Lung microvascular endothelial cell (primary cell): ENCODE measurements at places on chromosomes 6 and 20.

DNA sequence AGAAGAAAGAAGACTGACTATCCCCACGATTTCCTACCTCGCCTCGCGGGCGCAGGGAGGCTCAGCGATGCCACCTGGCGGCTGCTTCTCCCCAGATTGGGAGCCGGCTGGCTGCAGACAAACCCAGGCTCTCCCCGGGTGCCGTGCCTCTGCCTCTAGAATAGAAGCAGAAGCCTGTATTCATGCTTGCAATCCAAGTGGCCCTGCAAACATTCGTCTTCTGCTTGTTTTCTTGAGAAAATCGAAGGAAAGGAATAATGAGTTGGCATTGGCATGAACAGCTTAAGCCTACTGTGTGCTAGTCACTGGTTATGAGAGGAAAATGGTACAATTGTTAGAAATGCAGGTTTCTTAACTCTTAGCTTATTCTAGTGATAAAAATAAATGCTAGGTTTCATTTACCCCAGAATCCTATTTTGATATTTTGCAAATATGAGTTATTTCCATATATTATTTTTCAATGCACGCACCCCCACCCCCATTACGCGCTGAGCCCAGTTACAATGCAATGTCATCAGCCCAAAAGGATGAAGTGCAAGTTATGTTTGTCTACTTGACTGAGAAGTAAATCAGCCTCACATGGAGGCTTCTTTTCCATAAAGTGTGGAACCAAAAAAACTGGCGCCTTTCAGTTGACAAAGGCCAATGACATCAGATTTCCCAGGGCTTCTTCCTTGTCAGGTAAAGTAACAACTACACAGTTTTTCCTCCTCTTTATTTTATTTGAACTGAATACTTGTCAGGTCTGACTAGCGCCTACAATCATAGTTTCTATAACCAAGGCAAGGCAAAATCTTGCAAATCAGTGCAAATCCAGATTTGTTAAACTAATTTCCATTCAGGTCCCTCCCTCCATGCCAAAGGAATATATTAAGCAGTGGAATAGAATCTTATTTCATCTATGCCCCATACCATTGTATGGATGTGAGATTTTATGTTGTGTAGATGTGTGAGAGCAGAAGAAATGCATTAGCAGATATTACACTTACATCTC, 3.9 kb upstream of the SOX4 start:
- DNase-seq = peak; percentile 88

DNA sequence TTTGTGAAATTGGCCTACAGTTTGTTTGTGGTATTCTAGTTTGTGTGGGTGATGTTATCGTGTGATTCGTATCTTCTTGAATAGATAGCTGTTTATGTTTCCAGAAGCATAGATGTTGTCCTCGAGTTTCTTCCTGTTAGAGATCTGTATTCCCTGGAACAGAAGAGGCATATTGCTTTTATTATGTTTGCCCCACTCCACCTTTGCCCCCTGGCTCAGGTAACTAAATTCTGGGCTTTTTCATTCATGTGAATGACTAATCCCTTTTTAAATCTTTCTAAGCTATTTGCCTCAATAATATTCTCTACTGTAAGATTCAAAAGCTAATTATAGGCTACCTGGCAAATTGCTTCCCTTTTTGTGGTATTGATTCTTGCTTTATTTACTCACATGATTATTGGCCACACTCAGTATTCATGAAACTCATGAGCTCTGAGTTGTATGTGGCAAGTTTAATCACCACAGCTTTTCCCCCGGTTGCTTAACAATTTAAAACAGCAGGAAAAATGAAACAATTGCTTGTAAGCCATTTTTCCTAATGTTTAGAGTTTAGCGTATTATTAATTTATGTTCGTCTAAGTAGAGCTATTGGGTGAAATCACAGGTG, 12.6 kb downstream of the RNF217 start:
- no peak for DNase-seq

- no peak for DNase-seq
These were observed 9.7 kb downstream of the SCAF8 start for GRCh38 chr6:154742891-154743290.

DNA sequence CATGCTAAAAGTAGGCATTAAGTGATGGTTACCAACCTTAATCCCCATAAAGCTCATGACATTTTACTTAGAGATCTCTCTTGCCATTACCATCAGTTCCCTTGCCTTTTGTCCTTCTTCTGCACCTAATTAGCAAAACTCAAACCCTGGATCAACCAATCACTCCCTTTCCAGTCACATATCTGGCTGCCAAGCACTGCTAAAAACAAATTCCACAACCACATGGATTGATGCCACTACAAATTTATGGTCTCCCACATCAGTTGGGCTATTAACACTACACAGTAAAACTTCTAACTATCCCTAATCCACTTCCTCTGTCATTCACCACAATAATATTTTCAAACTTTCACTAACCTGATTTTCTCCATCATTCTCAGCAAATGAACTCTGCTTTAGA, 54.3 kb upstream of the RNF146 start:
- DNase-seq = no peak

DNA sequence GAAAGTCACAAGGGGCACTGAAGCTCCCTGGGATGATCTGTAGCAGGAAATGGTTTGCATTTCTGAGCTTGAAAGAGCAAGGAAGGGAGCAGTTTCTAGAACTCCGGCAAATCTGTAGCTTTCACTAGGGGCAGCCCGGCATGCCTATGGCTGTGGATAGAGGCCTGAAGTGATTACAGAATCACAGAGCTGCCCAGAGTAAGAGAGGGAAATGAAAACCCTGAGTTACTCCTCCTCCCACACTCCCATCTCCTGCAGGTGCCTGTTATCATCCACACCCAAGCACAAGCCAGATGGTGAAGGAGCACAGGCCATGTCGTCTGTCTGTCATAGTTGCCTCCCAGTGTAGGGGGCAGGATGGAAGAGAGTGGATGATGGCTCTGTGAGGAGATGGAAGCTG, 37.1 kb downstream of the HLA-F start:
- DNase-seq = peak; percentile 16

- no peak for DNase-seq
These were observed 91.8 kb upstream of the TNFAIP3 start for GRCh38 chr6:137775227-137775626.

- peak; percentile 43 for DNase-seq
These were observed 61.3 kb upstream of the EPB41L1 start for GRCh38 chr20:36093025-36093803.

GRCh38 chr6:126444659-126445273, 104.9 kb downstream of the CENPW start:
- DNase-seq = no peak

GRCh38 chr6:13941902-13942301, 17.1 kb downstream of the RNF182 start:
- no peak for DNase-seq

DNA sequence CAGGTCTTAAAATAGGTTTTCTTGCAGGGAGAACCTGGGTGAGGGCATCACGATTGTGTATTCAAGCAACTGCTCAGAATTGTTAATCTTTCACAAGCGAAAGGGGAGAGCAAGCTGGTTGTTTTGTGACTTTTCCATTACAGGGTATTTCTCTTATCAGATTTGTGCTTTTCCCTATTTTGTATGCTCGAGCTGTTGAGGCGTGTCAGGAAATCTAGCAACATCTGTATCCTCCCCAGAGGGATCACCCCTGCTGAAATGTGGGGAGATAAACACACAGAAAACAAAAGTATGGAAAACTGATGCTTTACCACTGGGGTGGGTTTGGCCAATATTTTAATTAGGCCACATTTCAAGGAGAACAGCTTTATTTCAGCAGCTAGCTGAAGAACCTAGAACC, 187.0 kb downstream of the DTNBP1 start:
- peak; percentile 90 for DNase-seq

- DNase-seq = peak; percentile 58
These were observed 28.8 kb downstream of the RWDD2A start for GRCh38 chr6:83221889-83222479.

DNA sequence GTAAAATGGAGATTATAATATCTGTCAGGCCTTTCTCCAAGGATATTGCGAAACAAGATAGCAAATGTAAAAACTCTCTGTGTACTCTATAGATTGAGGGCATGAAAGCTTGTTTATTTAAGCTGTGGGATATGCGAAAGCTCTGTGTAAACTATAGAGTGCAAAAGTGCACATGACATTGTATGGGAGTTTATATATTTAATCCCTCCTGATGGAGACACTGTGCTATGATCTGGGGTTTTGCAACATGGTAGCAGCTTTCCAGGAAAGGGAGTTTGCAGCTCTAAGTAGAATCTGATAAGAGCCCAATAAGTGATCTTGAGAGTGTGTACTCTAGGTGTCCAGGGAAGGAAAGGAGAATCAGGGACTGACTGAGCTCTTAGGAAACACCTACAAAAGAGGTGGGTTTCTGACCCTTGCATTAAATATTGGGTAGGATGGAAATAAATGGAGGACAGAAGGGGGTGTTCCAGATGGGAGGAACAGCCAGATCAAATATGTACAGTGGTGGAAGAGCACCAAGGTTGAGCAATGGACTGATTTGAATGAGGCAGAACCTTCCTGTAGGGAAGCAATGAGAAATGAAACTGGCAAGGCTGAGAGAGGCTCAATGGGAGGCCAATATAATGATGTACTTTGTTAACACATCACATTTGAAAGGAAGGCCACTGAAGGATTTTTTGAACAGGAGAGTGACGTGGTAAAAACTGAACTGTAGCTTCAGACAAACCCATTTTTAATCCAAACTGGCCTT, 450.1 kb downstream of the GJA1 start:
- no peak for DNase-seq

GRCh38 chr20:48724891-48725554, 102.8 kb downstream of the PREX1 start:
- no peak for DNase-seq

- no peak for DNase-seq
These were observed 73.1 kb downstream of the ANKRD60 start for GRCh38 chr20:58155148-58155925.

DNA sequence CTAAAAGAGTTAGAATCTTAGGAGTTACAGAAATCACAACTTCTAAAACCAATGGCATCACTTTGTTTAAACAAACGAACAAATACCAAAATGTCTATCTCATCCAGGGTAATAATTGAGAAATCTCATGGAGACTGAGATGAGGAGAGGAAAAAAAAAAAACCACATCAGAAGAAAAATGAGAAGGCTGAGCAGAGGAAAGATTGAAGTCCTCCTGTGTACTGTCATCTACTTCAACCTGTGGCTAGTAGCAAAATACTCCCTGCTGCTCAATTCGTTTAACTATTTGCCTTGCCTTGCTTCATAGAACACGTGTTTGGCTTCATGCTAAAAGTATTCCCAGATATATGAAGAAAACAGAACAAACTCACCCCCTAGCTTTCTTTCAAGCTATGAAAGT, 143.7 kb downstream of the PDE10A start:
- DNase-seq = no peak

- no peak for DNase-seq
These were observed 307.1 kb downstream of the GRIK2 start for GRCh38 chr6:101700655-101701054.
